ENCODE measurements at places on chromosomes 3 and 15.

GRCh38 chr3:127709320-127710060, 36.7 kb downstream of the ABTB1 start:
- DNase-seq: no peak

GRCh38 chr3:52435246-52436101, 9.4 kb downstream of the SEMA3G start:
- no peak for DNase-seq

GRCh38 chr3:192077795-192078497, 617.0 kb downstream of the PYDC2 start:
- no peak for DNase-seq

GRCh38 chr15:66308531-66308930, 15.2 kb downstream of the DIS3L start:
- no peak for DNase-seq

DNA sequence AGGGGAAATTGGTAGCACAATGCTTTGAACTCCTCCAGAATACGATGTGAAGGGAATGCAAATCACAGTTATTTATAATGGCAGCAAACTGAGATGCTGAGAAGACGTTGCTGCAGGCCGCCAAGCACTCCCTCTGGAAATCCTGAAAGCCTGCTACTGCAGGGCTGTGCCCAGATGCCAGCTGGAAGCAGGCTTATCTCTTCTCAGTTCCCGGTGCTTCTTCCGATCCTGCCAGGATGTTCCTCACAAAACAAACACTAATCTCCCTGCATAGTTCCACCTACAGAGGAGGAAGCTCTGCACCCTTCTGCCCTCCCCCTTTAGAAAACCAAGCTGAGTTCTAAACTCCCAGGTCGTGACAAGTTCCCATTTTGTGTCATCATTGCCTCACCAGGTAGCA, 201.7 kb upstream of the BCL6 start:
- no peak for DNase-seq

DNA sequence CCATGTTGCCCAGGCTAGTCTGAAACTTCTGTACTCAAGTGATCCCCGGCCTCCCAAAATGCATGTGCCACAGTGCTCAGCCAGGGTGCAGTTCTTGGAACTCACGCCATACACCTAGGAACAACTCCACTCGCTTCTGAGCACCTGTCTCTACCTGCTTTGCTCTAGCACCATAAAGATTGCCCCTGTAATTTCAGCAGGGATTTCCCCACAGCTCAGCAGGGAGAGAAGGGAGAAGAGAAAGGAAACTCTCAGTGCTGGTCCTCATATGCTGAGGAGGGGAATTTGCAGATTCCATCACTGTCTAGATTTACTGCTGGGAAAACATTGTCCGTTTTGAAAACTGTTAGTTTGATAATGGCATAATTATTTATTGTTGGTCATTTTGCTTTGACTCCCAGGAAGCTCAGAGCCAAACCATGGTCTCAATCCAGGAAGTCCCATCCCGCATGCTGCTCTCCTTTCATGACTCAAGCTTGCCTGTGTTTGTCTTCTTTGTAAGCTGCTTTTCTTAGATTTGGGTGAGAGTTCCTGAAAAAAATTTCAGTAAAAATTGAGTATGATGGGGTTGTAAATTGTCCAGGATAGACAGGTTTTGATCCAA, 24.2 kb downstream of the TRIM71 start:
- no peak for DNase-seq

- no peak for DNase-seq
Measured at GRCh38 chr3:89101921-89102320, 5.5 kb upstream of the EPHA3 start.

- no peak for DNase-seq
Measured at GRCh38 chr15:61243983-61244593, 15.0 kb upstream of the RORA start.

- no peak for DNase-seq
Measured at GRCh38 chr3:30848087-30848779, 46.2 kb downstream of the GADL1 start.

DNA sequence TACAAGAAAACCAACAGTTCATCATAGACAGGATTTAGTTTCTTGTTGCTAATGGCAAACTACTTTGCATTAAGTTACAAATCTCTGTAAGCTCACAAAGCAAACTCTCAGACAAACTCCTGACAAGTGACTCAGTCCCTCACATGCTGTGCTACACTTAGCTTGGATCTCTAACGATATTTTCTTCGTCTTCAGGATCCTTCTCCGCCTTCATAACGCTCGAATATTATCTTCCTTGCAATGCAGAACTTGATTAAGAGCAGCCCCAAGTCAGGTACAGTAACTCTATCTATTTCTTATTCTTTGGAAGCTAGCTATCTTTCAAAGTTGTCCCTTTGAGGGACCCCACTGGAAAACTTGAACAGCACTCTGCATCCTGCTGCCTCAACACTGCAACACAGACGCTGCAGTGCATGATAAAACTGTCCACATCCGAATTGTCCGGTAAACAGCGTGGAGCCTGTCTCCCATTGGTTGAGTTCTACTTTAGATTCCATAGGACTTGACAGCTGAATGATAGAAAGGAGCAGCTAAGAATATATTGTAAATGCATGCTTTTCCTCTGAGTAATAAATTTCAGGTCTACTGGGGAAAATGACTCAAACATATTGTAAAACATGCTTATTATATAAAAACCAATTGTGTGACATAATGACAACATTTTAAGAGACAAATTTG, 61.3 kb downstream of the UACA start:
- DNase-seq: no peak
